Right lung (tissue), 10 donors: ENCODE measurements at places on chromosomes 4 and X. TPM values are rescaled to one million over a fixed set of nuclear protein-coding genes. Genes with fewer than 3 reads are reported as not detected.

NRK gene
- polyA plus RNA-seq, result 4.7 TPM

GRCh38 chr4:75733369-75733768 is 9.0 kb downstream of the USO1 start:
- DNase-seq, result no peak

CLCN4 gene
- 5.8 TPM for polyA plus RNA-seq

MAGEB1 gene
- not detected for polyA plus RNA-seq

GRCh38 chr4:11397819-11398610 is 30.7 kb downstream of the HS3ST1 start:
- no peak for DNase-seq

GRCh38 chrX:57647020-57647419 is 33.0 kb downstream of the NLRP2B start:
- DNase-seq, result no peak

DNA sequence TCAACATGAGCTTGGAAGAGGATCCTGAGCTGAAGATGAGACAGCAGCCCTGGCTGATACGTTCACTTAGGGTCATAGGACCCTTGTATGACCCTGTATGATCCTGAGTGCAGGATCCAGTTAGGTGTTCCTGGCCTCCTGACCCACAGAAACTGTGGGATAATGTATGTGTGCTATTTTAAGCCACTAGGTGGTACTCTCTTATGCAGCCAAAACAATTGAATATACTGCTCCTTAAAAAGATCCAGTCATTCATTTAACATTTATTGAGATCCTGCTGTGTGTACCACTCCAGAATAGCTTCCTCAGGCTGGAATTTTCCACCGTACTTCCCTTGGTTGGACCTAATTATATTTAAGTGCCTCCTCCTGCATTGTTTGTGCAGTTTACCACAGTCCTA is 167.1 kb downstream of the AMELX start:
- DNase-seq, result no peak

- DNase-seq, result no peak
These were observed 567.7 kb downstream of the KCNIP4 start for GRCh38 chr4:21380861-21381260.

DNA sequence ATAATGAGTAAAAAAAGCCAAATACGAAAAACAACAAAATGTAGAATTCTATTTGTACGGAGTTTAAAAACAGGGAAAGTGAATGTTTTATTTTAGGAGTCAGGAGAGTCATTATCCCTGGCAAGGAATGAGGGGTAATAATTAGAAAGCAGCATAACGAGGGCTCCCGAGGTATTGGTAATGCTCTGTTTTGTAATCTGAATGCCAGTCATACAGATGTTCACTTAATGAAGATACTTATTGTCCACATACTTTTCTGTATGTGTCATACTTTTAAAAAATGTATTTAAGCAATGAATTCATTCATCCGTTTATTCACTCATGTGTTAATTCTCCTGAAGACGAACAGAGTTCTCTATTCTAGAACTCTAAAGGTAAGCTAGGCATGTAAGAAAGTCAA is 87.8 kb upstream of the BMP2K start:
- no peak for DNase-seq

DNA sequence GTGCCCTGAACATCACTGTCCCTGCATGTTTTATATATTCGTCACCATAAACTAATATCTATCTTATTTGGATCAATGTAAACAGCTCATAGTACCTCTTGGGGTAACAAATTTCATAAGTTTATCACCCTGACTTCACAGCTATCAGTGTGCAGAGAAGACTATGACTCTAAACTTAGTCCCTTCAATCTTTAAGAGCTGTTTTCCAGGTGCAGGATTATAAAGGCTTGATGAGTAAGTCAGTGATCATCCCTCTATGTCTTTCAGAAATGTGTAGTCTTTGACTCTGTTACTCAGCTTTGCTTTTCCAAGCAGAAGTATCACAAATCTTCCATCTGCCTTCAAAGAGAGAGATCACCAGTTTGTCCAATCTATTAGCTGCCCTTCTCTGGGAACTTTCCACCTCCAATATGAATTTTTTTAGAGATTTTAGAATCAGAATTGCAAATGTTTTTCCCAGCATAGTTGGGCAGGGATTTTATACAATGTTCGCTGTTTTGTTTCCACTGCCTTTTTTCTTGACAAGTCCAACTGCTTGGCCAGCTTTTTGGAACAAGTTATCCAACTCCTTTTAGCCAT is 45.1 kb upstream of the TSPAN7 start:
- no peak for DNase-seq

DNA sequence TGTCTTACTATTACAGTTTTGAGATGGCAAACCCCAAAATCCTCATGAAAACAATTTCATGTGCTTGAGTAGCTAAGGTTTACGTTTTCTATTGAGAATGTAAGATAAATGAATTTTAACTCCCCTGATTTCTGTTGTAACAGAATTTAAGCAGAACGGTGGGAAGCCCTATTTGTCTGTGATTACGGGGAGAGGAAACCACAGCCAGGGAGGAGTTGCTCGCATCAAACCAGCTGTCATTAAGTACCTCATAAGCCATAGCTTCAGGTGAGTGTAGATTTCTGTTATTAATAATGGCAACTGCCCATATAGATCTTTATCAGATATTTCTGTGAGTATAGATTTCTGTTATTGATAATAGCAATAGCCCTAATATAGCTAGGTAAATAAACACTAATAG is 44.2 kb upstream of the RHOH start:
- DNase-seq, result no peak
